ENCODE measurements at places on chromosomes 4 and X.

DNA sequence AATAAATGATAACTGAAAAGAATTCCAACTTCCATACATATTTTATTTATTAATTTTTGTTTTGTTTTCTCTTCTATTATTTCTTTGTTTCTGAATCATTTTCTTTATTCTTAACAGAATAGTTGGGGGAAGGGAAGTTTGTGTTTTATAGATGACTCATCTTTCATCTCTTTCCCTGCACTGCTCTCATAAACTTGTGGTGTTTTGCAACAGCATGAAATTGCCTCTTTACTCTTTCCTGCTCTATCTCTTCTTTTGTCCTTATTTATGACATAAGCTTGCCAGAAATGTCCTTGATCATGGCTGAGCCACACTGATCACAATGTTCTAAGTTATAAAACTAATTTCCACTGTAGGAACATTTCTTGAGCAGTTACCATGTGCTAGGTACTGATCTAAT, 22.3 kb downstream of the QRFPR start:
- no peak for DNase-seq

DNA sequence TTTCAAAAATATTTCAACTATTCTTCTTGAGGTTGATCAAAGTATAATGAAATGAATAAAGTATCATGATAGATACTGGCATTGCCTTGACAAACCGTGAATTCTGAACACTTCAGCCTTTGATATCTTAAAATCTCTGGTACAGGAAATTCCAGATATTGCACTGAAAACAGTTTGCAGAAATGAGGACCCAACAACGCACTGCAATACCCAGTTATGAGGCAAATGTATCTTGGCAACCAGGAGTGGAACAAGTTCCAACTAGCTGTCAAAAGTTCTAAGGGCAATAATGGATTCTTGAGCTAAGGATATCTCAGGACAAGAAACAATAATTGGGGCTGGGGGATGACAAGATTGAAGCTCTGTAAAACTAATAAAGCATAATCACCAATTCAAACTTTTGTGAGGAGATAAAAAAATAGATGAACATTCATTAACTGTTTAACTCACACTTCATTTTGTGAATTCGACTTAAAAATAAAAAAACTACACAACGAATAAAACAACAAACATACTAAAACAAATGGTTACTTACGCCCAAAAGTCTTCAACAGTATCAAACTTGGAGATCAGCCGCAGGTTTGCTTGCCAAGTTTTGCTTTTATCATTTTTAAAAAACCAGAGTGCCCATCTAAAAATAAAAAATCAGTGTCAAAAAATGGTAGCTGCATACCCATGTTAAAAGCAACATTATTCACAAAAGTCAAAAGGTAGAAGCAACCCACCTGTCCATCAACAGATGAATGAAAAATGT, 38.1 kb downstream of the EIF4E start:
- DNase-seq, result no peak

GRCh38 chr4:154622598-154622997, 10.1 kb upstream of the FGG start:
- no peak for DNase-seq

DNA sequence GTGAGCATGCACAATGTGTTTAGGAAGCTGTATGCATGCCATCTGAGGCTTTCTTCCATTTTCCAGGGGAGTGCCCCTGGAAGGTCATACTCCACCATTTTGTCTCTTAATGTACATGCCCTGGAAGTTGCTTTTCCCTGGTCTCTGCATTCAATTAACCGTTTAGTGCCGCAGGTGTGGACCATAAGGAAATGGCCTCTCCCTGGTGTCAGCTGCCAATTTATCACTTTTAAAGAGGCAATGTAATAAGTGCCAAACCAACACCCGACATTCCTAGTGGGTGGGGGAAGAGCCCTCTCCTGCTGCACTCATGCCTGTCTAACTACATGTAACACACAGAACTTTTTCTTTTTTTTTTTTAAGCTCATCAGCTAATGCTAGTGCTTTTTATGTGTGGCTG, 7.1 kb upstream of the BST1 start:
- no peak for DNase-seq

DNA sequence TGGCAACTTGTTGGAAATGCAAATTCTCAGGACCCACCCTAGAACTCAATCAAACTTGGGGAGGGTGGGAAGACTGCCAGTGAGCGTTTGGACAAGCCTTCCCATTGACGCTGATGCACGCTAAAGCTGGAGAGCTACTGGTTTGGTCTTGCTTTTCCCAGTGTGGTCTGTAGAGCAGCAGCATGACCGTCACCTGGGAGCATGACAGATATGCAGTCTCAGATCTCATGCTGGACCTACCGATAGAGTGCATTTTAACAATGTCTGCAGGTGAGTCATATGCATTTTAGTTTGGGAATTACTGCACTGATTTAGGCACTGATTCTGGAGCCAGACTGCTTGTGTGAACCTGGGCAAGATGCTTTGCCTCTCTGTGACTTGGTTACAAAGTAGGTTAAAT, 27.2 kb downstream of the HPF1 start:
- DNase-seq, result no peak

- DNase-seq, result no peak
Measured at GRCh38 chr4:59240011-59240410, 1960.1 kb upstream of the ADGRL3 start.

DNA sequence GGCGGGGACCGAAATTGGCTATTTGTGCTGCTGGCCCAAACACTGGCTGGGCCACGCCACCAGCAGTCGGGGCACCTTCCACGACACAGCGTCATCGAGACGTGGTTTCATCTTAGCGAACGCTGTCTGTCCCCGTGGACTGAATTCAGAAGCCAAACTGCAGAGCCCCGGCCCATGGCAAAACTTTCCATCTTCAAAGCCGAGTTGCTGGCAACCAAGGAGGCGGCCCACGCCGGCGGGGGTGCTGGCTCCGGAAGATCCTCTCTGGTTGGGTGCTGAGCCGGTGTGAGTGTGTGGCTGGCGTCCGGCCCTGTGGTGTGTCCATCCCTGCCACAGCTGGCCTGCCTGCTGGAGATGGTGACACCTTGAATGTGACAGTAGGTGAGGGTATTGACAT, 96.6 kb upstream of the ADRA2C start:
- no peak for DNase-seq

DNA sequence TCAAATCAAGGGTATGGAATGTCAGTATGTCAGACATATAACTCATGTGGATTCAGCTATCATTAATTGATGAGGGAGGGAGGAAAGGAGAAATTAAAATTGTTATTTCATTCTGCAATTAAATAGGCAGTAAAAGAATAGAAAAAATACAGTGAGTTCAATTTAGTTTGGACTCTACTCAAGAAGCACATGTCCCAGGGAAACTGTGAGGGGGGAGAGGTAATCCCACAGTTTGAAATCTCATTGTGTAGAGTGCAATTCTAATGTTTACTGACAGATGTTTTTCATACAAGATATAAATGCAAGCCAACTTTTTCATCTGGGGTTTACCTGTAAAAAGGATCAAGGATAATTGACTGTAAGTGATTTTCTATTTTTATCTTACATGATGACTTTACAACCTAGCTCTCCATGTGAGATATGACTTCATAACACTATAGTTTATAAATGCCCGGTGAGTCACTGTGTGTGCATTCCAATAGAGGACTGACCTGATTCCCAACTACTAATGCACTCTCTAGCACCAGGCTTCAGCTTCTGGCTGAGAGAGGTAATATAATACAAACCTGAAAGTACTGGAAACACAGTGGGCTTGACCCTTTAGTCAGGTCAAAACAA, 35.2 kb upstream of the SCD5 start:
- no peak for DNase-seq

DNA sequence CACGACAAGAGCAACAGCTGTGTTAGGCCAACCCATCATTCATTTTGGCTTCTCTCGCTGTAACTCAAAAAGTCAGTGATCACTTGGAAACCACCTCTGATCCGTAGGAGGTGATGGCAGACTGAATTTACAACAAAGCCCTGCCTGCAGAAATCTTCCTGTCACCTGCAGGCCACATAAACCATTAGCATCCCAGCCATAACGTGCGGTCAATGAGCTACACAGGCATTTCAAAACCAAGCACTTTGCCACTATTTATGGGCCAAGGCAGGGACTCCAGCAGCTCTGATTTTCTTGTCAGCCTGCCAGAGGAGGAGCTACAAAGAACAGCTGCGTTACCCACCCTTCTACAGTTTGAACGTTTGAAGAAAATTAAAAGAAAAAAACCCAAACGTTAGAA, 228.1 kb upstream of the PPARGC1A start:
- no peak for DNase-seq

GRCh38 chr4:742742-743311, 37.2 kb downstream of the PCGF3 start:
- no peak for DNase-seq

- DNase-seq, result no peak
Measured at GRCh38 chr4:80156410-80156809, 40.9 kb upstream of the PRDM8 start.

Data from NCI-H2171 (cell line).